ENCODE measurements at places on chromosomes 2 and 18. TPM values are rescaled to one million over a fixed set of nuclear protein-coding genes. Genes with fewer than 3 reads are reported as not detected.

Gene TTN
- 0.01 TPM for total RNA-seq

Gene LHCGR
- not detected for total RNA-seq

Gene MGAT4A
- 3.1 TPM for total RNA-seq

Gene CRYBA2
- not detected for total RNA-seq

Gene TMBIM1
- total RNA-seq, result 123 TPM

Gene TNP1
- not detected for total RNA-seq

Measured in A549 treated with Hydrocortisone at 1 μM for 4 hours (cell line).